ENCODE measurements at places on chromosomes 13 and 19. TPM values are rescaled to one million over a fixed set of nuclear protein-coding genes. Genes with fewer than 3 reads are reported as not detected.

DIAPH3 gene
- 22.8 TPM for total RNA-seq

HNRNPUL1 gene
- 201 TPM for total RNA-seq

CLPTM1 gene
- total RNA-seq = 102 TPM

IRS2 gene
- total RNA-seq = 9.2 TPM

TEX26 gene
- not detected for total RNA-seq

CGB1 gene
- total RNA-seq = 0.76 TPM

NCR1 gene
- total RNA-seq = not detected

ZNF540 gene
- total RNA-seq = not detected

NMRK2 gene
- total RNA-seq = not detected

DNA sequence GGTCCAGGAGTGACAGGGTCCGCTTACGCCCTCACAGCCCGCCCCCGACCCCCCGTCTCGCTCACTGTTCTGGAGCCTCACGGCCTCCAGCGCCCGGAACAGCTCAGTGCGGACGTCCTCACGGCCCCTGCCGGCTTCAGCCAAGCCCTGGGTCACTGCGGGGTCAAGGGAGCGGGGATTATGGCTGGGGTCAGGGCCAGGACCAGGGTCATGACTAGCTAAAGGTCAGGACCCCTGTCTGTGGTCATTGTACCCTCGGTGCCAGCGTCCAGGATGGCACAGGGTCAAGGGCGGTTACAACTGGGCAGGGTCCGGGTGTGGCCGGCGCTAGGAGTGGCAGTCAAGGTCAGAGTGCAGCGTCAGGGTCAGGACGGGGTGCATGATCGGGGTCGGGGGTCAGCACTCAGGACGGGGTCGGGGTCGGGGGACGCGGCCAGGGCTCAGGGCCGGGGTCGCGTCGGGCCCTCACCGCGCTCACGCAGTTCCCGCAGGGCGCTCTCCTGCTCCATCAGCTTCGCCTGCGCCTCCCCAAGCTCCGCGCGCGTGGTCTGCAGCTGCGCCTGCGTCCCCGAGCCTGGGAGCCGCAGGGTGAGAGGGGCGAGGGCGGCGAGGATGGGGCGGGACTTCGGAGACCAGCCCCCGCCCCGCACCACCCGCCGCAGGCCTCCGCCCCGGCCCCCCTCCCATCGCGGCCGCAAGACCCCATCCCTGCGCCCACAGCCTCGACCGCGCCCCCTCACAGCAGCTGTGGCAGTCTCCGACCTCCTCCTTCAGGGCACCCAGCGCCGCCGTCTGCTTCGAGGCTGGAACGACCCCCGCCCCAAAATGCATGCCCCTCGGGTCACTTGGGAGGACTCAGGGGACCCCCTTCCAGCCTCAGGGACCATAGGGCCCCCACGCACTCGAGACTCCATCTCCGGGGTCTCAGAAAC is 1.4 kb downstream of the CLEC4G start:
- H3K4me1 ChIP-seq = no peaks in the 10 kb centered on the region
- peaks cover 13% of the 10 kb centered on the region for H3K27me3 ChIP-seq
- DNase-seq = no peak
- H3K36me3 ChIP-seq = no peaks in the 10 kb centered on the region
- no peak overlapping the region for H3K4me3 ChIP-seq

DNA sequence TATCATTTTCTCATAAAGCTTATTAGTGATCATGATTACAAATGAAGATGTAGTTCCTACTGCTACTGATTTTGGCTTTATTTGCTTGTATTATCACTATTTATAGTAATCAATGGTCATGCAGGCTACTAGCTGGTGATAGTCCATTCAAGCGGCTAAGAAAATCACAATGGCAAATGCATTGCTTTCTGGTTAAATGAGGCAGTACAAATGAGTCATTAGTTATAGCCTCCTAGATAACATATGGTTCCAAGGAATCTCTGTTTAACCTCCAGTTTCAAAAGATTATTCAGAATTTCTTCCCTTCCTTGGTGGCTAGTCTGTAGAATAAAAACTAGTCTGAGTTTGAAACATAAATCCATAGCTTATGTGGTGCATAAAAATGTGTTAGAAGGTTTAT is 141.3 kb upstream of the HTR2A start:
- no peaks in the 10 kb centered on the region for H3K36me3 ChIP-seq

GRCh38 chr13:42807866-42808265 is 26.5 kb downstream of the FAM216B start:
- no peaks in the 10 kb centered on the region for H3K36me3 ChIP-seq
- no peak overlapping the region for H3K27ac ChIP-seq
- 0 out of 2 replicates have a peak, but pooled peaks cover 3% of the 10 kb centered on the region for H3K27me3 ChIP-seq

DNA sequence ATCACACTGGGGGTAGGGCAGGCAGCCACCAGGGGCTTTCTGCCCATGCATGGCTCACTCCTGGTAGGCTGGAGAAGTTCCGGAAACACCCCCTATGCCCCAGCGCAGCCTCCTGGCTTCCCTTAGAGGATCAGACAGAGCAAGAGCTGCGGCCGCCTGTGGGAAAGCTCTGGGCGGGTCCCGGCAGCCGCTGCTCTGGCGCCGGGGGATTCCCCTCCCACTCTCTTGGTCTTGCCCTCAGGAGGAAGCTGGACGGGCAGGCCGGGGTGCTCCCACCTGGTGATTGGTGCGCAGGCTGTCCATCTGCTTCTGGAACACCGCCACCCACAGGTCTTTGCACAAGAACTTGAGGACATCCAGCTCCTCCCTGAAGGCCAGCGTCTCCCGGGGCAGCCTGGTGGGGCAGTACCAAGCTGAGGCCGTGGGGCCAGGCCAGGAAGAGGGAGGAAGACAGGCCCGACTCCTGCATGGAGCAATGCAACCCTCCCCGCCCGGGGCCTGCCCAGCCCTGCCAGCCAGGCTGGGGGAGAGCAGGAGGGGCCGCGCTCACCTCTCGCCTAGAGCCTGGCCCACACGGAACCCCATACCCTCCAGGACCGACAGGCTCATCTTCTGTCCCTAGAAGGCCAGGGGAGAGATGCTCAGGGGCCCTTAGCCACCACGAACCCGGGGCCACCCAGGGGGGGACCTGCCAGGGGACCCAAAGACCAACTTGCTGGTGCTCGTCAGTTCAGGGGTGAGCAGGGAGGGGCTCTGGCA is 4.0 kb upstream of the NKPD1 start:
- H3K4me1 ChIP-seq = peaks cover 22% of the 10 kb centered on the region
- DNase-seq = peak; percentile 83
- no peaks in the 10 kb centered on the region for H3K36me3 ChIP-seq
- H3K4me3 ChIP-seq = peak overlapping the region; percentile 33
- no peaks in the 10 kb centered on the region for H3K27me3 ChIP-seq

- no peak for DNase-seq
- H3K4me3 ChIP-seq = no peak overlapping the region
- H3K4me1 ChIP-seq = no peaks in the 10 kb centered on the region
- no peaks in the 10 kb centered on the region for H3K27me3 ChIP-seq
These were observed 15.1 kb upstream of the GAS6 start for GRCh38 chr13:113879017-113879416.

GRCh38 chr13:82036602-82037001 is 1695.7 kb upstream of the SPRY2 start:
- no peaks in the 10 kb centered on the region for H3K4me1 ChIP-seq
- H3K27ac ChIP-seq = no peak overlapping the region
- H3K4me3 ChIP-seq = no peak overlapping the region
- no peaks in the 10 kb centered on the region for H3K27me3 ChIP-seq
- no peak for DNase-seq
- H3K36me3 ChIP-seq = no peaks in the 10 kb centered on the region

- DNase-seq = no peak
- no peak overlapping the region for H3K27ac ChIP-seq
- no peaks in the 10 kb centered on the region for H3K27me3 ChIP-seq
- H3K4me3 ChIP-seq = no peak overlapping the region
These were observed 316.0 kb downstream of the PCDH9 start for GRCh38 chr13:66914155-66914554.

- no peaks in the 10 kb centered on the region for H3K27me3 ChIP-seq
- H3K4me3 ChIP-seq = no peak overlapping the region
- no peaks in the 10 kb centered on the region for H3K36me3 ChIP-seq
- H3K27ac ChIP-seq = no peak overlapping the region
- no peaks in the 10 kb centered on the region for H3K4me1 ChIP-seq
These were observed 31.5 kb upstream of the RNF113B start for GRCh38 chr13:98208606-98209005.

- H3K27ac ChIP-seq = no peak overlapping the region
- peak overlapping the region; percentile 57 for H3K4me3 ChIP-seq
- no peaks in the 10 kb centered on the region for H3K36me3 ChIP-seq
- peaks cover 43% of the 10 kb centered on the region for H3K4me1 ChIP-seq
- H3K27me3 ChIP-seq = no peaks in the 10 kb centered on the region
- no peak for DNase-seq
These were observed 711 bp upstream of the FOSB start for GRCh38 chr19:45467115-45467455.

DNA sequence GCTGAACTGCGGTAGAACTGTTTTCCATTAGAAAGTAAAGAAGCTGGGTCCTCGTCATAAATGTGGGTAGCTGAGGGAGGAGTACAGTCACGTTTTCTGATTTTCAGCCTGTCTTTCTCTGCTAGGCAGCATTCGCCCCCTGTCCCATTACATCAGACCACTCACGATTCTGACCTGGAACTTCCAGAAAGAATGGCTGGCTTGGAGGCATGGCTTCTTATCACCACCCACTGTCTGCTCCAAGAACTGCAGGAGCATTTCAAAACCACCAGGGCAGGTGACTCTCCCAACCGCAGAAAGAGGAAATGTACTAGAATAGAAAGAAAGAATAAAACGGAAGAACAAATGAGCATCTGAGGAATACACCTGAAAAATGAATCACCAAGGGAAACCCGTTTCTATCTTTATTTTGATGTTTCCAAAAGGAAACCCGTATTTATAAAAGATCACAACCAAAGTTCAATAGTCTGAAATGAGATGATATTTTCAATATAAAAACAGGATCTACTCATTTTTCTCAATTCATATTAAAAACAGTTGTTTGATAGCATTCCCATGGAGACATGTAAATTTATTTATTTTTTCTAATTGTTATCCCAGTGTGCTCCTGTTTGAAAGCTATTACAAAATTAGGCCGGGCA is 22.1 kb upstream of the POMP start:
- no peak overlapping the region for H3K27ac ChIP-seq
- no peaks in the 10 kb centered on the region for H3K27me3 ChIP-seq
- H3K36me3 ChIP-seq = no peaks in the 10 kb centered on the region
- peak; percentile 52 for DNase-seq

DNA sequence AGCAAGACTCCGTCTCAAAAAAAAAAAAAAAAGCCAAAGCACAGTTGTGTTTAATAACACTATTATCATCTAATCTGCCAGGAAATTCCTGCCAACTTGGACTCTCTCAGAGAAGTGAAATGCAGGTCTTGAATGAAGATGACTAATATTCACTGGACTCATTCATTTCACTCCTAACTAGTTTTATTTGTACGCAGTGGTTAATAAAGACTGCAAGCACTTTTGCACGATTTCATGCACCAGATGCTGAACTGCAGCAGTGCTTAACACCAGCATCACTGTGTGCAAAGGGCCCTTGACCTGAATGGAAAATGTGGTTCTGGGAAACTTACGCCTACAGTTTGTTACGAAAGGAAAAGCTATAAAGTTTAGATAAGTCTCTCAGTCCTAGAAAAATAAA is 63.3 kb downstream of the DHRS12 start:
- no peak overlapping the region for H3K4me3 ChIP-seq
- H3K27me3 ChIP-seq = no peaks in the 10 kb centered on the region
- no peak overlapping the region for H3K27ac ChIP-seq
- H3K4me1 ChIP-seq = no peaks in the 10 kb centered on the region
- H3K36me3 ChIP-seq = no peaks in the 10 kb centered on the region
- no peak for DNase-seq

GRCh38 chr19:16342002-16342715 is 17.5 kb downstream of the KLF2 start:
- H3K36me3 ChIP-seq = no peaks in the 10 kb centered on the region
- H3K27ac ChIP-seq = no peak overlapping the region
- no peak overlapping the region for H3K4me3 ChIP-seq
- H3K27me3 ChIP-seq = no peaks in the 10 kb centered on the region
- DNase-seq = no peak
- peaks cover 23% of the 10 kb centered on the region for H3K4me1 ChIP-seq

DNA sequence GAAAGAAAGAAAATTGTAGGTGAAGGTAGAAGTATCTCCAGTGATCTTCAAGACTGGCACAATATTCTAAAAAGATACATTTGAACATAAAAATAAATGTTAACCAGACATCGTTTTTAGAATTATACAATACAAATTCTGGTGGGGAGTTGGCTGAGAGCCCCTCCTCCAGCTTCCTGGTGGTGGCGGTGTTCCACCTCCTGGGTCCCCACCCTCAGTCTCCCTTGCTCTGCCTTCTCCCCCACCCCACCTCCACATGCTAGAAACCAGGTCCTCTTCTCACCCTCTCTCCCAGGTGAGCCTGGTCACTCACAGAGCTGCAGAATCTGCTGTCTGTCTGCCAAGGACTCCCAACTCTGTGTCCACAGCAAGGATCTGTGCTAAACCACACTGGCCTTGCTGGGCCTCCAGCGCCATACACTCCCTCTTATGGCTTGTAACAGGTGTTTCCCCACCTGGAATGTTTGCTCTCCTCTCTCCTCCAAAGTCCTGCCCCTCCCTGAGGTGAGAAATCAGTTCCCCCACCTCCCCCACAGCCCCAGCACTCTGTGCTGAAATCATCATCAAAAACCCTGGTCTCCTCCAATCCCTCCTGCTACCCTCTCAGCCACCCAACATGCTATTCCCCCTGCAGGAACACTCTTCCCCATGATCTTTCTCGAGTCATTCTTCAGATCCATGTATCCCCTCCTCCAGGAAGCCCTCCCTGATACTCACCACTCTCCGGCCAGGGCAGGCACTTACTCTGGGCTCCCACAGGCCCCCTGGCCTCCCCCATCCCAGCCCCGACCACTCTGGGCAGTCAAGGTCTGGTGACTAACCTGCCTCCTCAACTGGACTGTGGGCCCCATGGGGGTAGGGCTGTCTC is 20.5 kb upstream of the CYP2S1 start:
- no peak for DNase-seq
- no peak overlapping the region for H3K4me3 ChIP-seq
- H3K4me1 ChIP-seq = peaks cover 62% of the 10 kb centered on the region

- no peaks in the 10 kb centered on the region for H3K27me3 ChIP-seq
- no peak overlapping the region for H3K27ac ChIP-seq
- DNase-seq = no peak
- no peak overlapping the region for H3K4me3 ChIP-seq
- no peaks in the 10 kb centered on the region for H3K36me3 ChIP-seq
These were observed 25.0 kb downstream of the LHFPL6 start for GRCh38 chr13:39577838-39578491.

All from HCT116 (cell line).